Endodermal cell (in vitro differentiated cells): ENCODE measurements at places on chromosomes 16 and 17.
A peak's percentile ranks its signal among the peaks of the same experiment; 100 is the strongest.

- no peak for DNase-seq
These were observed 13.9 kb upstream of the TMC7 start for GRCh38 chr16:18969855-18970240.

GRCh38 chr16:82033006-82033405 is 2.0 kb upstream of the HSD17B2 start:
- DNase-seq: no peak

DNA sequence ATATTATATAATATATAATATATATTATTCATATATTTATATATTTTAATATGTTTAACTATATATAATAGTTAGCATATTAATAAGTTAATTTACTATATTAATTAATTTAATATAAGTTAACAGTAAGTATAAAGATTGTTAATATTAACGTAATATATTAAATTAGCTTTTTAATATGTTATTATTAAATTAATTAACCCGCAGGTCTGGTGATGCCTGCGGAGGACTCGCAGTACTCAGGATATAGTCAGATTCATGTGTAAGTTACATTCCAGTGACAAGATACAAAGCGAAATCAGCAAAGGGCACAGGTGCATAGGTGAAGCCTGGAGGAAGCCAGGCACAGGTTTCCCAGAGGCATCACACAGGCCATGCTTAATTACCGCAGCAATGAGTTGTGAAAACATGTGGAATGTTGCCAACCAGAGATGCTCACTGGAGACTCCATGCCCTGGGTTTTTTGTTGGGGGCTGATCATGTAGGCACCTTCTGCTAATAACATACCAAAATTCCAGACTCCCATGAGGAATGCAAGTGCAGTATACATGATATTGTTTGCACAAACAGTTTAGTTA is 130.4 kb upstream of the MPHOSPH6 start:
- DNase-seq: no peak

DNA sequence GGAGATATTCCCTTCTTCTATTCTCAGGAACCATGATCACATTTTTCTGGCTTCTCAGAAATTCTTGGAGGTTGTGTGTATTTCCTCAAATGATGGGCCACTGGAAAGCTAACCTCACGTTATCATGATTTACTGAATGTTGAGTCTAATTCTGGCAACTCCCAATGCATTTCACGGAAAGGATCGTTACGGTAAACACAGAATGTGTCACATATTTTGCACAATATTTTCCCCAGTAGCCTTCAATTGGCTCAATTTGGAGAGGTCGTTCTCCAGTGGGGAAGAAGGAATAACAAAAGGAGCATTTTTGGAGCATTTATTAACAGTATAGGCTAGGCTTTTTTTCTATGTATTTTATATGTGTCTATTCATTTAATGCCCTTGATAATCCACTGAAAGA is 450.3 kb downstream of the HAPSTR1 start:
- DNase-seq: no peak

DNA sequence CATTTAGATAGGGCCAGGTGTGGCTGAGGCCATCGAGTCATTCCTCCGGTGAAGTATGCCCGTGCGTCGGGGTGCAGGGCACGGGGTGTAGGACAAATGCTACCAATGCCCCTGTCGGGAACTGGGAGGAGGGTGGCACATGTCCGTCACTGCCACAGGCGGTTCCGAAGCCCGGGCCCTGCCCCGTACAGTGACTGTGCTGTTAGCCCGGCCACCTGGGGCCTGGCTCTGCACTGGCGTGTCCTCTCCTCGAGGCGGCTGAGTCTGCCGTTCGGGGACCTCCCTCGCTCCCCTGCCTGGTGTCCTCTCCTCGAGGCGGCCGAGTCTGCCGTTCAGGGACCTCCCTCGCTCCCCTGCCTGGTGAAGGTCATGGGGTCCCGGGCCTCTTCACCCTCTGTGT is 7.0 kb upstream of the ZFPM1 start:
- DNase-seq: no peak

- DNase-seq: no peak
These were observed 32.6 kb downstream of the KDM8 start for GRCh38 chr16:27235938-27236245.

DNA sequence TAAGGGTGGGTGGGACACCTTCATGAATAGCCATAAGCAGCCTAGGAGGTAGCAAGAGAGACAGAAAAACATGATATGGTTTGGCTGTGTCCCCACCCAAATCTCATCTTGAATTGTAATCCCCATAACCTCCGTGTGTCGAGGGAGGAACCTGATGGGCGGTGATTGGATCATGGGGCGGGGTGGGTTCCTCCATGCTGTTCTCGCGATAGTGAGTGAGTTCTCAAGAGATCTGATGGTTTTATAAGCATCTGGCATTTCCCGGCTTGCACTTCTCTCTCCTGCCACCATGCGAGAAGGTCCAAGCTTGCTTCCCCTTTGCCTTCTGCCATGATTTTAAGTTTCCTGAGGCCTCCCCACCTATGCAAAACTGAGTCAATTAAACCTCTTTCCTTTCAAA is 259.1 kb upstream of the ERCC4 start:
- no peak for DNase-seq

DNA sequence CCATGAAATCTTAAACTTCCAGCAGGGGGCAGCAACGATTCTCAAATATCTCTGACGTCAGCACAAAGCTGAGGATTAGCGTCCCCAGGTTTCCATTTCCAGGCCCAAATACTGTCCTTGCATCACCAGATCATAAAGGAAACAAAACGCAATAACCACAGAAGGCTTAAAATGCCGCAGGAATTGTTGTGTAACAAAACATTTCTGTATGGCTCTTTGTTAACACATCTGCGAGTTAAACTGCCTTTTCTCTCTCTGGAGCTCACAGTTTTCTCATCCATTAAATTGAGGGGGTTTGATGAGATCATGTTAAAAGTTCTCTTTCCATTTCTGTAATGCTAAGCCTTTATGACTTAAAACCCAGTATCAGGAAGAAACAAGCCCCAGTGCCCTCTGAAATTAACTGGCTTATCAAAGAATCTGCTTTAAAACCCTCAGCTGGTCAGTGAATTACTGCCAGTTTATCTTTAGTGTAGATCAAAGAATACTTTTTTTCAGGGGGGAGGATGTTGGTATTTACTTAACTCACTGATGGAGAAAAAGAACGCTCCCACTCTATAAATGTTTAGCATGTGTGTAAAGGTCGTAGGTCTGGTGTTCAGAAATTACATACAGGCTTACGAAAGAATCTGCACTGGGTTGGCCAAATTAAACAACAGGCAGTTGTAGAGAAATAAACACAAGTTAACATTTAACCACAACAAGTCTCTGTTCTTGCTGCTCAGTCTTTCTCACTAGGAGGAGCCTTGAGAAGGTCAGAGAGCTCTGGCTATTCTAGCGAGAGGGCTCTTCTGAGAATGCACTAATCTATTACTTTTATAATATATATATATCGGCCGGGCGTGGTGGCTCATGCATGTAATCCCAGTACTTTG is 10.6 kb upstream of the TERF2 start:
- peak; percentile 86 for DNase-seq

DNA sequence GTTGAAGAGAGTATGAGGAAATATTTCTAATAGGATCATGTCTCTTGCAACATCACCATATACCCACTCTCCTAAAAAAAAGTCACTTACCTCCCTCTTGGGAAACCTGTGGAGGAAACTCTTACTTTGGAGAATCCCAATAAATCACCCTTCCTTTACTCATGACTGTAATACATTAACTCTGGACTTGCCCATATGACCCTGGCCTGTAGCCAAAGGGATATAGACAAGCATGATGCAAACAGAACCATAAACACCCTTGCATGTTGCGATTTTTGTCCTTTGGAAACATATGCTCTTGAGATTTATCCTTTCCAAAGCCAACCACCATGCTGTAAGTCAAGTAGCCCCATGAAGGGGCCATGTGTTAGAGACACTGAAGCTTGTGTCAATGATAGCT is 19.5 kb downstream of the CDH11 start:
- DNase-seq: no peak

GRCh38 chr17:69268543-69269014 is 40.0 kb upstream of the ABCA10 start:
- DNase-seq: no peak
